H9 (cell line): ENCODE measurements at places on chromosomes 12 and 14.

DNA sequence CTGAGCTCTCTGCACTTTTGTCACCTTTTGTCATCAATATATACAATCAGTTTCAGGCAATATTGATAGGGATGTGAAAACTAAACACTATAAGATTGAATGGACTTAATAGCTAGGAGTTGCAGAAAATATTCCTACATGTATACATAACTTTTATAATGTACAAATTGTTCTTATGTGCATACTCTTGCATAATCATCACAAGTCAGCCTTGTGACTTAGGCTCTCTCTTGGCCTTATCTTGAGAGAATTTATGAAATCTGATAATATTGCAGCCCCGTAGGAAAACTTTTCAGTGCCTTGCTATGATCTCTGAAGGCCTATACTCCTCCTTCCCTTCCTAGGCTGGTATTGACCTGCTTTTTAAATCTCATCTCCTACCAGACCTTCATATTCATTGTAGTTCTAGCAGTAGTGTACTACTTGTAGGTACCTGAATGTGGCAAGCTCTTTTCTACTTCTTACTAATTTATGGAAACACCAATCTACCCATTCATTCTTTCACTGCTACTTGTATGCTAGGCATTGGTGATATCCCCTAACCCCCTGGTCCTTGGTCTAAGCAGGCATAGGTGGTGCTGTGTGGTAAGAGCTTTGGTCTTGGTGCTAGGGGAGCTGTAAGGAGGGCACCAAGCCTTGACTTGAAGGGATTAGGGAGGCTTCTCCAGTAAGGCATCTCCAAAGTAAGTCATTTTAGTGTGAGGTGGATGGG is 100.0 kb downstream of the PRKCH start:
- no peaks in the 10 kb centered on the region for H3K27me3 ChIP-seq
- DNase-seq: no peak
- H3K4me3 ChIP-seq: no peak overlapping the region
- H3K4me1 ChIP-seq: no peaks in the 10 kb centered on the region
- peaks cover 12% of the 10 kb centered on the region for H3K36me3 ChIP-seq

- no peak overlapping the region for H3K27ac ChIP-seq
- H3K36me3 ChIP-seq: no peaks in the 10 kb centered on the region
- DNase-seq: no peak
- H3K4me1 ChIP-seq: no peaks in the 10 kb centered on the region
- no peaks in the 10 kb centered on the region for H3K27me3 ChIP-seq
Observed at GRCh38 chr12:2540535-2540941, 254.2 kb upstream of the FKBP4 start.

- H3K4me1 ChIP-seq: no peaks in the 10 kb centered on the region
- no peaks in the 10 kb centered on the region for H3K27me3 ChIP-seq
- DNase-seq: no peak
- no peak overlapping the region for H3K4me3 ChIP-seq
Observed at GRCh38 chr12:52076811-52077210, 2.7 kb upstream of the SMIM41 start.

GRCh38 chr12:32272465-32272864 is 126.9 kb upstream of the FGD4 start:
- H3K4me1 ChIP-seq: peaks cover 9% of the 10 kb centered on the region
- peaks cover 19% of the 10 kb centered on the region for H3K36me3 ChIP-seq
- H3K27me3 ChIP-seq: no peaks in the 10 kb centered on the region
- no peak for DNase-seq
- no peak overlapping the region for H3K4me3 ChIP-seq
